ENCODE measurements at places on chromosomes 1 and 21. TPM values are rescaled to one million over a fixed set of nuclear protein-coding genes. Genes with fewer than 3 reads are reported as not detected.

AMY2B gene
- total RNA-seq: 46.3 TPM

CD53 gene
- total RNA-seq: 490 TPM

PRMT6 gene
- 21.6 TPM for total RNA-seq

LINGO4 gene
- total RNA-seq: not detected

FALEC gene
- total RNA-seq: 2.6 TPM
